ENCODE measurements at places on chromosomes 5 and 9.

GRCh38 chr9:77726289-77726688, 78.2 kb upstream of the GNA14 start:
- DNase-seq: no peak

DNA sequence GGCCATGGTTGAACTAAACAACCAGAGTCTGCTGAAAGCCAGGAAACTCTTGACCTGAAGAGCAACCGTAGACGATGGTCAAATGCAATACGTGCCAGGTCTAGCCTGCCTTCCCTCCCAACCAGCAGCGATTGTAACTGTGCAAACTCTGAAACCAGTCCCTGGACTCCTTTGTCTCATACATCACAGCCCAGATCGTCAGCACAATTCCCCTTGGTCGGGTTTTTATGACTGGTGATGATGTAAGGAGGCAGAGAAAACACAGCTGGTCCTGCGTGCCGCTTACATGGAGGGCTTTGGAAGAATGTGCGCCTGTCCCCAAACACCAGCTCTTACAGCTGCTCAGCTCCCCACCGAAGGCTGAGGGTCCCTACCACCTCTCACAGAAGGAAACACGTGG, 24.6 kb downstream of the SMIM23 start:
- no peak for DNase-seq

- DNase-seq: no peak
Observed at GRCh38 chr5:170218726-170219125, 14.1 kb upstream of the C5orf58 start.

DNA sequence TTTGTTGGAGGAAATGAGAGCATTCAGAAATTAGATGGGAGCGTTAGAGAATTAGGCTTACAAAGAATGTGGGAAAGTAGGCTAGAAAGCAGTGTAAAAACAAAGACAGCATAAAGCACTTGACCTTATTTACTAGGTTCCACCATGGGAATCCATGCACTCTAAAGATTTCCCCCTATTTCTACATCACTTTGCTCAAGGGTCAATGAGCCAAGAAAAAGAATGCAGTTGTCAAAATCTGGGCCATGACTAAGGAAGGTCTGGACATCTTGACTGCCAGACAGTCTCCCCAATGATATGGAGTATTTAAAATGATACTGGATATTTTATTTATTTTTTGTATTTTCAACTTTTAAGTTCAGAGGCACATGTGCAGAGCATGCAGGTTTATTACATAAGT, 3.4 kb downstream of the TLR4 start:
- no peak for DNase-seq

- no peak for DNase-seq
Observed at GRCh38 chr9:117374076-117374725, 40.7 kb downstream of the ASTN2 start.

GRCh38 chr5:55159763-55160492, at the start of gene GPX8:
Gene GPX8, plus strand, starts transcription at chr5:55160171. Its CDS starts 22 bp downstream, at chr5:55160193.
- DNase-seq: no peak

DNA sequence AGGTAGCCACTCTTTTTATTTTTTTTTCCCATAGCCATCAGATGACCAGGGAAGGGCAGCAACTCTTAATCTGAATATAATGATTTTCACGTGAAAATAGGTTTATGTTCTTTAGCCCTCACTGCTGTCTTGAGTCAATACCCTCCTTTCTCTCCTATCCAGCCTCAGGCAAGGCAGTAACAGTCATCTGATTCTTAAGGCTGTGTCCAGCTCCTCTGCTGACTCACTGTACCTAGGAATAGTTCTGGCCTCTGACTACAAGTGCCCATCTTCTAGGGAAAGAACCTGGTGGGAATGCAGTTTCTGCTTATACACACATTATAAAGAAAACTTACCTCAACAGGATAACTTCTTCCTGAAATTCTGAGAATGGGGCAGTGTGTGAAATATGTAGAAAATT, 30.7 kb downstream of the DHX29 start:
- DNase-seq: no peak

Data from activated CD4-positive, alpha-beta T cell treated with anti-CD3 and anti-CD28 coated beads, Interleukin-2, amount 50 U/mL, for 4 hours (primary cell).